Naive thymus-derived CD4-positive, alpha-beta T cell (primary cell): ENCODE measurements at places on chromosomes 11 and 22.

- no peak for DNase-seq
Observed at GRCh38 chr11:78332872-78333271, 84.7 kb downstream of the GAB2 start.

- DNase-seq = no peak
Observed at GRCh38 chr22:47994601-47995263, 1232.3 kb downstream of the TBC1D22A start.

DNA sequence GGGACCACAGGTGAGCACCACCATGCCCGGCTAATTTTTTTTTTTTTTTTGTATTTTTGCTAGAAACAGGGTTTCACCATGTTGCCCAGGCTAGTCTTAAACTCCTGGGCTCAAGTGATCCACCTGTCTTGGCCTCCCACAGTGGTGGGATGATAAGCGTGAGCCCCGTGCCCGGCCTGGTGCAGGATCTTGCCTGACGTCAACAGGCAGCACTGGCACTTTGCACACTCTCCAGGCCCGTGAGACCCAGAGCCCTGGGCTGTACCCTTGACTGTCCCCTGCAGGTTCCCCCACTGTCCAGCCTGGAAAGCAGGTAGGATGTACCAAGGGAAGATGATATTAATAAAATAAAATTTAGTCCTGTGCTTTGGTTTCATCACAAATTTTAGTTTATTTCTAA lies 29.1 kb upstream of the PANX2 start:
- DNase-seq = no peak

DNA sequence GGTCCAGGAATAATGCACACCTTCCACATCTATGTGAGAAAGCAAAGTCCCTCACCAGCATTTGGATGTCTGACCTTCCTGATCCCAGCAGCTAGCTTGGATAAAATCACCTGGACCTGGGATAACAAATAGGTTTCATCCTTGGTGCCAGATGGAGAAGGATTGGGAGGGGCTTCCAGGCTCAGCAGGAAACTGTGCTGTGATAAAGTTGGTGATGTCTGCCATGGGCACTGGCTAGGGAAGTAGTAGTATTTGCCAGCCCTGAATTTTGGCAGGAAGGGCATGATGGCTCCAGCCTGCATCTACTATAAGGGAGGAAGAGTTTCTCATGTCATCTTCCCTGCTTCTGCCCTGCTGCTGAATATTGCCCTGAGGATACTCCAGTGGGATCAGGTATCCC lies 37.5 kb downstream of the C11orf91 start:
- no peak for DNase-seq

- no peak for DNase-seq
Observed at GRCh38 chr11:88169471-88169870, 5.8 kb downstream of the RAB38 start.

GRCh38 chr11:76205252-76206076 lies 838 bp downstream of the WNT11 start:
- no peak for DNase-seq

GRCh38 chr11:18064450-18065054 lies 18.5 kb upstream of the TPH1 start:
- DNase-seq = no peak

DNA sequence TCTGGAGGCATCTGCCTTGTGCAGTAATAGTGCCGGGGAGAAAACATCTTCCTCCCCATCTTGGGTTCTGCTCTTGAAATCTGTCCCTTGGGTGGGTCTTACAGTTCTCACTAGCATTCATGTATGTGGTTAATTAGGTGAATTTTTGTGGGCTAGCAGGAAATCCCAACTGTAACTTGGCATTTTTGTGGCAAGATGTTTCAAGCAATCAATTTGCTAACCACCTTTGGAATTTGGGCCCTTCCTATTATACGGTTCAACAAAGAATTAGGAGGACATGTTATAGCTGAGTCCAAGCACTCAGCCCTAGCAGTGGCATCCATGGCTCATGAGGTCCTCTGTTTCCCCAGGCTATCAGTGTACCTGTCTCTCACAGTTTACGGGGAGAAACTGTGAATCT lies 89.1 kb upstream of the MTNR1B start:
- no peak for DNase-seq

DNA sequence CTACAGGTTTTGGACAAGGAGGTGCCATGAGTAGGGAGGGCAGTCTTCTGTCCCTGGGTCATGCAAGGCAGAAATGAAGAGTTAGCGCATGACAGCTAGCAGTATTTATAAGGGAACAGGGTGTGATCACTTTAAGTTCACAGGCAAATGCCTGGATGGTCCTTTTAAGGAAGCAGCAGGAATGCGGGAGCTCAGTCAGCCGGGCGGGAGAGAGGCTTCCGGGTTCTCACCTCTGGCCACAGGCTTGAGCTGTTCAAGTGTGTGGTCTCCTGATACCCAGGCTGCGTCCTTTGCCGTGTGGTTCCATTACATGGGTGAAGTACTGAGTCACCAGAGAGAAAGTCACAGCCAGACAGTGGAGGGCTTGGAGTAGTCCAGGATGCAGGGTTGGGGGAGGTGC lies 105.4 kb downstream of the BCR start:
- no peak for DNase-seq

- no peak for DNase-seq
Observed at GRCh38 chr11:69000831-69001242, 12.2 kb downstream of the MRGPRF start.

DNA sequence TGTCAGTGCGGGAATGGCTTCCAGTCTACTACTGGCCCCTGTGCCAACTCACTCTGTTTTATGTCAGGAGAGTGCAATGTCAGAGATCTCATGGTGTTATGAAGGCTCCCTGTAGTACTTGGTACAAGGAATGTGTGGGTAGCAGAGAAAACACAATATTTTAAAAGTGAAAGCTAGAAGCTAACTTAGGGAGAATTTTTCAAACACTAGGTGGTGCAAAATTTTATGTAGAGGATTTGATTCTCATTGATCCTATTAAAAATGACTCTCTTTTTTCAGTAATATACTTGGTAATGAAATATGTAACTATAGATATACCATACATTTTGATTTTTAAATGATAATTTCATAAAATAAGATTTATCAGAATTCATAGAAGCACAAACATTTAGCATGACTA lies 134.7 kb downstream of the JRKL start:
- DNase-seq = no peak

GRCh38 chr22:28779833-28780232 lies 7.3 kb downstream of the CCDC117 start:
- DNase-seq = no peak

DNA sequence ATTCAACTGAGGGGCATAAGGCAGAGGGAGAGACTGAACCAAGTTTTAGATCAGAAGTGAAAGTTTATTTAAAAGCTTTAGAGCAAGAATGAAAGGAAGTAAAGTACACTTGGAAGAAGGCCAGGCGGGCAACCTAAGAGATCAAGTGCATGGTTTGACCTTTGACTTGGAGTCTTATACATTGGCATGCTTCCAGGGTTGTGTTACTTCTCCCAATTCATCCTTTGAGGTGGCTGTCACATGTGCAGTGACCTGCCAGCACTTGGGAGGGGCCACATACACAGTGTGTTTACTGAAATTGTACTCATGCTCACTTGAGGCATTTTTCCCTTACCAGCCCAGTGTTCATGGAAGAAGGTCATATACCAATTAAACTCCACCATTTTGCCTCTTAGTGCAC lies 30.4 kb downstream of the CYP2R1 start:
- DNase-seq = no peak

DNA sequence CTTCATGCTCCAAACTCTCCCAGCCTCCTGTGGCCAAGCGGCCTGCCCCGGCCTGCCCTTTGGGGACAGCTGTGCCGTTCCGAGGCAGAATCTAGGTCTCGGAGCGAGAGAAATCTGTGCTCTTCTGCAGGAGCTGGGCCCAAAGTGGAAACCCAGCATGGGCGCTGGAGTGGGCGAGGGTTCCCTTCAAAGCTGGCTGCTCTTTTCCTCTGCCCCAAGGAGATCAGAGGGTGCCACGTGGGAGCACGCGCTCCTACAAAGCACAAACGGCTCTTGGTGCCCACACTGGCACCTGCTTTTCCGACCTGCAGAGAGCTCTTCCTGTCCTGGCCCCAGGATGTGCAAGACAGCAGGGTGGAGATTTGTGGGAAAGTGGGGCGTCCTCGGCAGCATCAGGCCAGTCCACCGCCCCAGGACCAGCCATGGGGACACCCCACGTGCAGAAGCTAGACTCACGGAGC lies 6.9 kb downstream of the OSBPL5 start:
- no peak for DNase-seq

GRCh38 chr11:44819346-44819745 lies 92.6 kb downstream of the TSPAN18 start:
- DNase-seq = no peak

GRCh38 chr22:43412808-43413795 lies 1.3 kb downstream of the MPPED1 start:
- no peak for DNase-seq

- no peak for DNase-seq
Observed at GRCh38 chr11:60925868-60926267, 1.6 kb downstream of the TMEM132A start.

GRCh38 chr22:42716221-42716620 lies 4.4 kb downstream of the A4GALT start:
- no peak for DNase-seq

DNA sequence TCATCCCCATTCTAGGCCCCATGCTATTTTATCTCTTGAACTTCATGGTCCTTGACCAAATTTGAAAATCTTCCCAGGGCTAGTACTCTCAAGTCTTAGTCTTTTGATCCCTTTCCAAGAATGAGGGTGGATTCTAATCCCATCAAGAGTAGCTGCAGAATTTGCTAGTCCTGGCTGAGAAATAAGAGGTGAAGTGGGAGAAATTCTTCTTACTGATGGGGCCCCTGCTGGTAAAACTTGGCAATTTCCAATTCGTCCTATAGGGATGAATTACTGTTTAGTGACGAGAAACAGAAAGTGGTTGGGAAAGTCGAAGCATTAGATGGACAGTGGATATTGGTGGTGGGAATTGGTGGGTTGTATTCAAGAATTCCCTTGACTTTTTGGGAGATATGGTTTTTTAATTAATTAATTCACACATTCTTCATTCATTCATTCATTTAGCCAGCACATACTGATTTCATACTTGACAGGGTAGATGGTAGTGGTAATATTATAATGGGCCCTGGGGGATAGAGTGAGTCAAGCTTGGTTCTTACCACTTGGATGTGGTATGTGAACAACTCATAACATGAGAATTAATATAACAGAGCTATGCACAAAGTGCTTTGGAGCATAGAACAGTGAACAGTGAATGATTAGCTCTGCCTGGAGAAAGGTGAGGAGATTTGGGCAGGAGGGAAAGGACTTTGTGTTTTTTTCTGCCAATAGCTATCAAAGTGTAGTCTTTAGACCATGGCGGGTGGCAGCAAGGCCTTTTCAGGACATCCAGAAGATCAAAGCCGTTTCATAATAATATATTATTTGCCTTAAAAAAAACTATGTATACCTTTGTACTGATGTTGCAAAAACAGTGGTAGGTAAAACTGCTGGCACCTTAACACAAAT lies 103.8 kb downstream of the STIM1 start:
- no peak for DNase-seq

DNA sequence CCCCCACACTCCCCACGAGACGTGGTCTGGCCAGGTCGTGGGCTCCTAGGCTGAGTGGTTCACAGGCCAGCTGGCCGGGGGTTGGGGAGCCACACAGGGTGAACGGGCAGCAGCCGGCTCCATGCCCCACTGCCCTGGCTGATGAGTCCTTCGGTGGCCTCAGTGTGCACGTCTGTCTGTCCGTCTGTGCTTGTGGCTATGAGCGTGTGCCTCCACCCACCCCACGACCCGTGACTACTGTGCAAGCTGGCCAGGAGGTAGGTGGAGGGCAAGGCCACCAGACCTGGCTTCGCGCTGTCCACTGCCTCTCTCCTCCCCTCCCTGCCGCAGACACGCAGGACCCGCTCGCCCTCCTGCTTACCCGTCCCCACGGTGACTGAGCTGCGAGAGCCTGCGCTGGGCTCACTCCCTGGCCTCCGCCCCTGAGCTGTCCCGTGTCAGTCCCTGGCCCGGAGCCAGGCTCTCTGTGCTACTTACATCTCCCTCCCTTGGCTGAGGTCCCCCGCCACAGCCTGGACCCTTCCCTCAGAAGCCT lies 14.1 kb downstream of the CSDC2 start:
- DNase-seq = no peak

DNA sequence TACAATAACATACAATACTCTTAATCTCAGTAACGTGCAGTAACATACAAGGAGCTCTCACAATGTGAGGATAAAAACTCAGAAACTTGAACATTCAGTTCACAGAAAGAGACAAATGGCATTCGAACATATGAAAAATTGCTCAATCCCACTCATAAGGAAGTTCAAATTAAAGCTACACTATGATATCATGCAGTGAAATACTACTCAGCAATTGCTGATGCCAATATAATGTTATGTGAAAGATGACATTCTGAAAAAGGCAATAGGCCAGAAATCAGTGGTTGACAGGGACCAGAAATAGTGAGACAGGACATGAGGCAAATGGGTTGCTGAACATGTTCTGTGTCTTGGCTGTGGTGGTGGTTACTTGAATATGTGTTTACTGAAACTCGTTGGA lies 33.7 kb upstream of the PITPNB start:
- DNase-seq = no peak

DNA sequence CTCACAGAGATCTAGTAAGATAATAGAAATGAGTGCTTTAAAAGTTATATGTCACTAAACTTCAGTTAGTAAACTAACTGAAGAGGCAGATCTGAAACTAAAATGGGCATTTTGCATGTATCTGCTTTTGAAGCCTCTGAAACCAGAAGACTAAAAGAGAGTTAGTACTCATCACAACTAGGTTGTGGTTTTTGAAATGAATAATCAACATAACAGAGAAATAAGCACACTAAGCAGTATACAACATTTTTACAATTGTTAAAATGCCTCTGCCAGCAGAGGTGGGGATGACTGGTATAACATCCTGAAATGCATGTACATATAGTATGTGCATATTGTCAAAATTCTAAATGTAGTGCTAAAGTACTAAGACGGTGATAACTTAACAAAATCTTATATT lies 564.5 kb downstream of the DLG2 start:
- no peak for DNase-seq

DNA sequence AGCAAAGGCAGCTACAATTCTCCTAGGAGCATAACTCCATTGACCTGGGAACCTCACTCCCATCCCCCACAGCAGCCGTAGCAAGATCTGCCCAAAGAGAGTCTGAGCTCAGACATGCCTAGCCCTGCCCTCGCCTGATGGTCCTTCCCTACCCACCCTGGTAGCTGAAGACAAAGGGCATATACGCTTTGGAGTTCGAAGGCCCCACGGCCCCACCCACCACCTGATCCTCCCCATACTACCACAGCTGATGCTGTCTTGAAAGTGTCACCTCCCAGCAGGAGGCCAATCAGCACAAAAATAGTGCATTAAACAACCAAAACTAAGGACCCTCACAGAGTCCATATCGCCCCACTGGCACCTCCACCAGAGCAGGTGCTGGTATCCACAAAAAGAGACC lies 22.6 kb upstream of the GNAZ start:
- DNase-seq = no peak

DNA sequence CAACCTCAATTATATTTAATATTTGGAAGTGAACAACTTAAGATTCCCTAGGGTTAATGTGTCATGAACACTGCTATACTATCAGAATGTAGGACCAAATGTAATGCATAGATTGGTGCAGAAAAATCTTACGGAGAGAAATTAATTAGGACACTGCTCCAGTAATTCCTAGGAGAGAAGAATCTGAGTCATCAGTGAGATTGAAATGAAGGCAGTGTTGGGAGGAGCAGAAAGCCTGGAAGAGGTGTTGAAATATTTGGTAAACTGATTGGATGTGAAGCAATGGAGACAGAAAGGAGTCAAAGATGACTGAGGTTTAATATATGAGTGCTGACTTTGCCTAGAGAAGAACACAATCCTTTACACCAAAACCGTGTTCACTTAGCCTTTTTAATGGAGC lies 836.0 kb downstream of the FAM181B start:
- no peak for DNase-seq

GRCh38 chr22:40410731-40411505 lies 40.5 kb downstream of the SGSM3 start:
- no peak for DNase-seq
